Activated naive CD8-positive, alpha-beta T cell treated with anti-CD3 and anti-CD28 coated beads, Interleukin-2, amount 10 ng/mL, durations not matched to agents 7 days and 5 days (primary cell): ENCODE measurements at places on chromosomes 5 and 9. TPM values are rescaled to one million over a fixed set of nuclear protein-coding genes. Genes with fewer than 3 reads are reported as not detected.

The CNTFR gene
- not detected for total RNA-seq

The ABLIM3 gene
- total RNA-seq, result not detected

The GPR21 gene
- total RNA-seq, result 1.2 TPM

The GPRIN1 gene
- 1.6 TPM for total RNA-seq

The ZBED3 gene
- total RNA-seq, result 3.6 TPM

The OSMR gene
- not detected for total RNA-seq

The PCDHB13 gene
- total RNA-seq, result not detected

The THOC3 gene
- total RNA-seq, result 54.6 TPM

The USP20 gene
- total RNA-seq, result 111 TPM

The OR1B1 gene
- not detected for total RNA-seq

The ANXA1 gene
- total RNA-seq, result 171 TPM

The NIPAL4 gene
- not detected for total RNA-seq

- DNase-seq, result no peak
Observed at GRCh38 chr5:31270396-31270795, 76.9 kb downstream of the CDH6 start.

- DNase-seq, result no peak
Observed at GRCh38 chr5:71748360-71748759, 29.3 kb downstream of the CARTPT start.

GRCh38 chr5:135053989-135054388, 20.0 kb upstream of the PITX1 start:
- no peak for DNase-seq

GRCh38 chr5:147081311-147081764, 153.5 kb upstream of the STK32A start:
- no peak for DNase-seq

DNA sequence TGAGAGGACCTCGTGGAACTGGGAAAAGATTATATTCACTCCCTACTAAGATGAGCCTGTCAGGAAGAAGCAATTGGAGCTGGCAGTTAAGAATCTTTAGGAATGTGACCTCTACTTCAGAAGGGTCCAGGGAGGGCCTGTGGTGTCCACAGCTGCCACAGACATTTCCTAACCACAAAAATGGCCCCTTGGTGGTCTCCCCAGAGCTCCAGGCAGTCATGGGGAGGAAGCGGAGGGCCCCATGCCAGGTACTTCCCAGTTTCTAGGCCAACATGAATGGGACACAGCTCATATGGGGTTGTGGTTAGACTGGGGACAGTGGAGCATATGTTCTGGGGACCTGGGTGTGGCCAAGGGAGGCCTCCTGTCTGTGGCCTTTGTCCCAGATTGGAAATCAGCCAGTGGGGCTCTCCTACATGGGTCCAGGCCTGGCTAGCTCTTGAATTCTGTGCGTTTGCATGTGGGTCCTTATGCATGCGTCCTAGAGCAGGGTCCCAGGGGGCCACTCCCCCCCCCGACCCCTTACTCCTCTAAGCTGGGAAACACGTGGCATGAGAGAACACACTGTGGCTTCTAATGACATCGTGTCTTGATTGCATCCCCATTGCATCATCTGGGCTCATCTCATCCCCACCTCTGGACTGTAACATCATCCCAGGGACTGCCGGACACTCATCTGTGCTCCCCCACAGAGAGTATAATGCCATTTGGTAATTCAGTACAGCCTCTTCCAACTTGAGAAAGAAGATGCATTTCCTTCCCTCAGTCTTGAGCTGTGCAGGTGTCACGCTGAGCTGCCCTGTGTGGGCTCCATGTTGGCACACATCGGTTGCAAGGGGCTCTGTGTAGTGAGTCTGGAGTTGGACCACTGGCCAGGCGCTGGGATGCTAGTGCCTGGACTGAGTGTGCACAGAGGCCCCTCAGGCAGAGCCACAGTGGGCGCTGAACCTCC, 31.3 kb downstream of the IRF1 start:
- peak; percentile 31 for DNase-seq

- no peak for DNase-seq
Observed at GRCh38 chr5:65809817-65810531, 88.0 kb downstream of the NLN start.

DNA sequence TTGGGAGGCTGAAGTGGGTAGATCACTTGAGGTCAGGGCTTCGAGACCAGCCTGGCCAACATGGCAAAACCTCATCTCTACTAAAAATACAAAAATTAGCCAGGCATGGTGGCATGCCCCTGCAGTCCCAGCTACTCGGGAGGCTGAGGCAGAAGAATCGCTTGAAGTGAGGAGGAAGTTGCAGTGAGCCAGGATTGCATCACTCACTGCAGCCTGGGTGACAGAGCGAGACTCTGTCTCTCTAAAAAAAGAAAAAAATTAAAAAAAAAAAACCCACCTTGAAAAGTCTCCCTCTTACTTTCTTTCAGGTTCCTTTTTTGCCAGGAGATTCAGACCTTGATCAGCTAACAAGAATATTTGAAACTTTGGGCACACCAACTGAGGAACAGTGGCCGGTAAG, 34.2 kb downstream of the CDK7 start:
- no peak for DNase-seq

GRCh38 chr9:123349691-123350480, 6.1 kb upstream of the CRB2 start:
- peak; percentile 60 for DNase-seq

DNA sequence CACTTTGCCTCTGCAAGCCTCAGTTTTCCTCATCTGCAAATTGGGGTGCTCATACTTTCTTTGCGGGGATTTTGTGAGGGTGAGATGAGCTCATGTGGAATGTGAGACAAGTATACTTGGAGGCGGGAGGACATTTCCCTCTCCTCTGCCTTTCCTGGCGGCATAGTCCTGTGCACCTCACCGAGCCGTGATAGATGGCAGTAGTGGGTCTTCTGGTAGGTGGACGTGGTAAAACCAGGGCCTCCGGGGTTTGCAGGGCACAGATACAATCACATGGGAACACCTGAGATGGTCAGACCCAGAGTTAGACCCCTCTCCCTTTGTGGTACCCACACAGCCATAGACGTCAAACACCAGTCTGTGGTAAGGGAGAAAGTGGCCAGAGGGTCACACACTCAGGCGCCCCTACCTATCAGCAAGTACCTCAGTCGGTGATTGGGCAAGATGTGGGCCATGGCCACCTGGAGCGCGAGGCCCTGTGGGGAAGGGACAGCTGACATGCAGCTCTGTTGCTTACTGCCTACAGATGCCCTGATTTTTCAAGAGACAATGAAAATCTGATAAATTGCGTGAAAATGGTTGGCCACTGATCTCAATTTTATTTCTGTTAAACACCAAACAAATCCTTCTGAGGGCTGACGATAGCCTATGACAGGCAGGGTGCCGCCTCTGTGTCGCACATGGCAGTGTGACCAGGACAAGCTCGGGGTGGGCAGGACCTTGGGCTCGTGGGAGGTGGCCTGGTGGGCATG, 9.9 kb downstream of the ERGIC1 start:
- DNase-seq, result no peak

DNA sequence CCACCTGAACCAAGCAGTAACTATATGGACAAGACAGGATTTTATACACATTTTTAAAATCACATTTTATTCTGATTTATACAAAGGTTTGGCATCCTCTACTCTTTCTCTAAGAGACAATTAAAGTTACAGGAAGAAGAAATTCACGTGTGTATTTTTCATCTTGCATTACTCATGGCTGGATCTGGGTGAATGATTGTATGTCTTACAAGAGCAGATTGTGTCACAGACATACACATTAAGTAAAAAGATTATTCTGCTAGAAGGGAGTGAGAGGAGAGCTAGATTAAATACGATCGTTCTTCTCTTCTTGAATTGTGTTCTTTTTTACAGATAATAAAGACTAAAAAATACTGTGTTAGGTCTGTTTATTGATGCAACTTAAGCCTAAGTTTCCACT, 20.8 kb upstream of the CEP120 start:
- DNase-seq, result no peak

- DNase-seq, result no peak
Observed at GRCh38 chr5:8924054-8924793, 621.7 kb downstream of the SEMA5A start.

DNA sequence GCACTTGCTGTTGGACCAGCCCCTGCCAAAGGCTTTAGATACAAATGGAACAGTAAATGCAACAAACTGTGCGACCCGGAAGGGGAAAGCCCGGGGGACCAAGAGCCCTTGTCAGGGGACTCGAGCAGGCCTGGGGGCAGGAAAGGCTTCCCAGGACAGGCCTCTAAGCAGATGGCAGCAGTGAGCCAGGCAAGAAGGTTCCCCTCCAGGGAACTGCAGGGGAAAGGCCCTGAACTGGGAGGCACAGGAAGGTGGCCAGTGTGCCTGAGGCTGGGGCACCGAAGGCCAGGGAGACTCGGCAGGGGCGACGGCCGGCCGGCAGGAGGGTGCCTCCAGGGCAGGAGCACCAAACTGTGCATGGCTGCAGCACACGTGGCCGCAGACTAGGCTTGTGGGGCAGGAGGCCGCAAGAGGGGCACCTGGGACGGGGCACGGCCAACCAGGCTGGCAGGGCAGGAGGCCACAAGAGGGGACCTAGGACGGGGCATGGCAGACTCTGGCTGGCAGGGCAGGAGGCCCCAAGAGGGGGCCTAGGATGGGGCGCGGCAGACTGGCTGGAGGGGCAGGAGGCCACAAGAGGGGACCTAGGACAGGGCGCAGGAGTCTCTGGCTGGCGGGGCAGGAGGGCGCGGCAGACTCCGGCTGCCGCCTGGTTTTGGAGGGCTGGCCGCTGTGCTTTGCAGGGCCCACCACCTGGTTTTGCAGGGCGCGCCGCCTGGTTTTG, 10.0 kb downstream of the VAV2 start:
- DNase-seq, result no peak

- no peak for DNase-seq
Observed at GRCh38 chr5:6784481-6784880, 71.2 kb downstream of the TENT4A start.

GRCh38 chr5:2917524-2917923, 166.0 kb upstream of the IRX2 start:
- no peak for DNase-seq

GRCh38 chr5:59266410-59266809, 627.1 kb downstream of the PDE4D start:
- no peak for DNase-seq

GRCh38 chr5:120454094-120454798, 9.9 kb upstream of the PRR16 start:
- no peak for DNase-seq

DNA sequence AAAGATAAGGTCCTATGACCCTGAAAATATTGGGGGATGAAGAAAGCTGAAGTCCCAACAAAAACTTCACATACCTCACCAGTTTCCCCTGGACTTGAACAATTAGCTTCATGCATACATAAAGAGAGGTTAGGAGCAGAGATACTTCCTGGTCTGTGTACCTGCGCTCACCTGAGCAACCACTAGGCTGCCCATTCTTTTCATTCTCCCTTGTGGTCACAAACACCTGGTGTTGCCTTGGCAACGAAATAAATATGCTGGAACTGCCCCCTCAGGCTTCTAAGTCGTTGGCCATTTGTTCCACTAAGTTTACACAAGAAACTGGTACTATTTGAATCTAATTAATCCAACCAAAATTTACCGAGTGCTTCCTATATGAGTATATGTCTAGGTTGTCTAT, 18.1 kb downstream of the OTP start:
- DNase-seq, result no peak

- DNase-seq, result no peak
Observed at GRCh38 chr5:122141751-122142150, 12.4 kb downstream of the ZNF474 start.

DNA sequence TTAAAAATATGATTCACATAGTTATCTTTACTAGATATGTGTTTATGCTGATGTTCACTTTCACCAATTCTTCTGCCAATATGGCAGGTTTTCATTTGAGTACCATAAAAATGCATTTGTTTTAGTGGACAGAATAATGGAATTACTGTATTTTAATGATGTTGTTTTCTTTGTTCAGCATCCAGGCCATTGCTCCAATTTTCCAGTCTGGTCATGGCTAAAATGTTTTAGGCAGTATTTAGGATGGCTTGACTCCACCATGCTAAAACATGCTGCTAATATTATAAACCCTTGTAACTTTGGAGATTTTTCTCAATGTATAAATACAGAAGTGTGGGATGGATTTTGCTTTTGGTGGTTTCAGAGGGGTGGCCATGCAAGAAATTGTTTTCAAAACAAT, 273.0 kb upstream of the RPS23 start:
- no peak for DNase-seq

DNA sequence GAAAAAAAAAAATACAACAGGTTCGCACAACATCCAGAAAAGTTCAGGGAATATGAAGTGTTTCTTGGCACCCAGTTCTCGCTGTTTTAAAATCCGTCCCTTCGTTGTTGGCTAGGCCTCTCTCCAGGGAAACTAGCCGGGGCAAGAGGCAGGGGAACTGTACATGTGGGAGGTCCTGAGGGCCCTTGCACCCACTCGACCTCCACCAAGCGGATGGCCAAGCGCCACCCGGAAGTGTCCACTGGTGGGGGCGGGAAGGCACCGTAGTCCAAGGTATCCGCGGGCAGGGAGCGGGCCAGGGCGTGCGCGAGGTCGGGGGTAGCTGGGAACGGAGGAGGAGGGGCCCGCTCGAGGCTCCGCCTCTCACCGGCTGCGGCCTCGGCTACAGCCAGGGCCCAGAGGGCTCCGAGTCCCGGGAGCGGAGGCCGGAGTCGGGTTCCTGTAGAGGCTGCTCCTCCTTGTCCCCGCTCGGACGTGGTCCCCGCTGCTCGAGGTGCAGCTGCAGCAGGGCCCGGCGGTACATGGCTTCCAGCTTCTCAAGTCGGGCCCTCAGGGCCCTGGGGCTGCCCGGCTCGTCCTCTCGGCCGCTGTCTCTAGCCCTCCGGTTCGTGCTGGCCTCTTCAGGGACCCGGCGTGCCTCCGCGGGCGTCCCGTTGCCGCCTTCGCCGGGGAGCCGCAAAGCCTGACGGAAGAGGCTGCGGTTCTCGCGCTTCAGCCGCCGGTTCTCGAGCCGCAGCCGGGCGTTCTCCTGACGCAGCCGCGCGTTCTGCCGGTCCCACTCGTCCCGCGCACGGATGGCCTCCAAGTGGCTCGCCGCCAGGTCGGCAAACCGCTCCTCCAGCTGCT, 720 bp downstream of the TUSC1 start:
- DNase-seq, result peak; percentile 32

DNA sequence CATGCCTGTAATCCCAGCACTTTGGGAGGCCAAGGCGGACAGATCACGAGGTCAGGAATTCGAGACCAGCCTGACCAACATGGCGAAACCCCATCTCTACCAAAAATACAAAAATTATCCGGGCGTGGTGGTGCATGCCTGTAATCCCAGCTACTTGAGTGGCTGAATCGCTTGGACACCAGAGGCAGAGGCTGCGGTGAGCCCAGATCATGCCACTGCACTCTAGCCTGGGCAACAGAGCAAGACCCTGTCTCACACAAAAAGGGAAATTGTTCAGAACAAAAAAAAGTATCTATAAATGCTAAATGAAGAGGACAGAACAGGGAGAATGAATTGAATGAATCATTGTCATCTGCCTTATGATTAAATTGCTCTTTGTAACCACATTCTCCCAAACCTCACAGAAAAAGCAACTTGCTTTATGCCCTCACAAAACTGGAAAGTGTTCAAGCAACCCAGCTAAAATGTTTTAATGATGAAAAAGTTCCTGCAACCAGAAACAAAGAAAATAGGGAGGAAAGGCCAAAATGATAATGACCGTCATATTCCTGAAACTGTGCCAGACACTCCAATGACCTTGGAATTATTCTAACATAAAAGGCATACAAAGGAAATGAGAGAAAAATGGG, 83.7 kb downstream of the SERINC5 start:
- no peak for DNase-seq

- DNase-seq, result no peak
Observed at GRCh38 chr5:50965654-50966375, 299.4 kb downstream of the PARP8 start.

GRCh38 chr5:54103871-54104270, 206.5 kb downstream of the ARL15 start:
- no peak for DNase-seq
